Stimulated activated CD8-positive, alpha-beta memory T cell treated with anti-CD3 and anti-CD28 coated beads, Interleukin-4, amount 100 ng/mL, for 1 hour (primary cell): ENCODE measurements at places on chromosomes 4 and X.

DNA sequence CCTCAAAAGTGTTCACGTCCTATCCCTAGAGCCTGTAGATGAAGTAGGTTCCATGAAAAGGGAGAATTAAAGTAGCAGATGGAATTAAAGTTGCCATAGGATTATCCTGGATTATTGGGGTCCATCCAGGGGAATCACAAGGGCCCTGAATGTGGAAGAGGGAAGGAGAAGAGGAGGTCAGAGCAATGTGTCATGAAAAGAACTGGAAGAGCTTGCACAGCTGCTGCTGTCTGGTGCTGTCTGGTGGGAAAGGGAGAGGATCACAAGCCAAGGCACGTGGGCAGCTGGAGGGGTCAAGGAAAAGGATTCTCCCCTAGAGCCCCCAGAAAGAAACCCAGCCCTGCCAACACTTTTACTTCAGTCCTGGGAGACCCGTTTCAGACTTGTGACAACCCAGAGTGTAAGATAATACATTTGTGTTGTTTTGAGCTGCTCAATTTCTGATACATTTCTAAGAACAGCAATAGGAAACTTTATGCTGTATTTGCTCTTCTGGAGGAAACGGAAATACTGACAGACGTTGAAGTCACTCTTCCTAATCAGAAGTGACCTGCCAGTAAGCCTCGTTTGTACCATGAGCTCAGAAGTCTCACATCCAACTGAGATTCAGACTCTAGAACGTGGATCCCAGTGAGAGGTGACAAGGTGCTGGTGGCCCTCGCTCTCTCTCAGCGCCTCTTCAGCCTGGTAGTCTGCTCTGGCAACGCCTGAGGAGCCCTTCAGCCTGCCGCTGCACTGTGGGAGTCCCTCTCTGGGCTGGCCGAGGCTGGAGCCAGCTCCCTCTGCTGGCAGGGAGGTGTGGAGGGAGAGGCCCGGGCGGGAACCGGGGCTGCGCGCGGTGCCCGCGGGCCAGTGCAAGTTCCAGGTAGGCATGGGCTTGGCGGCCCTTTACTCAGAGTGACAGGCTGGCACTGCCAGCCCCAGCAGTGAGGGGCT, 34.7 kb upstream of the ENPP6 start:
- DNase-seq = no peak

GRCh38 chr4:32503241-32503640, 1783.1 kb downstream of the PCDH7 start:
- DNase-seq = no peak

GRCh38 chrX:31036895-31037294, 34.9 kb downstream of the FTHL17 start:
- no peak for DNase-seq

DNA sequence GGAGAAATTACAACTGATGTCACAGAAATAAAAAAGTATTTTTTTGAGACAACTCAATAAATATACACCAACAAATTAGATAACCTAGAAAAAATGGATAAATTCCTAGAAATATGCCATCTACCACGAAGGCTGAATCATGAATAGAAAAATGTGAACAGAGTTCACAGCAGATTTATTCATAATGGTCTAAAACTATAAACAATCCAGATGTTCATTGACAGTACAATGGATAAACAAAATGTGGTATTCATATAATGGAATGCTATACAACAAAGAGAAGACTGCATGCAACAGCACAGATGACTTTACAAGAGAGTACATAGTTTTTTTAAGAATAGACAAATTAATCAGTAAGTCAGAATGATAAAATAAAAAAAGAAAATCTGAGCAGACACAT, 55.2 kb downstream of the CLOCK start:
- no peak for DNase-seq

- no peak for DNase-seq
These were observed 225.3 kb upstream of the CXorf66 start for GRCh38 chrX:140190441-140191108.

DNA sequence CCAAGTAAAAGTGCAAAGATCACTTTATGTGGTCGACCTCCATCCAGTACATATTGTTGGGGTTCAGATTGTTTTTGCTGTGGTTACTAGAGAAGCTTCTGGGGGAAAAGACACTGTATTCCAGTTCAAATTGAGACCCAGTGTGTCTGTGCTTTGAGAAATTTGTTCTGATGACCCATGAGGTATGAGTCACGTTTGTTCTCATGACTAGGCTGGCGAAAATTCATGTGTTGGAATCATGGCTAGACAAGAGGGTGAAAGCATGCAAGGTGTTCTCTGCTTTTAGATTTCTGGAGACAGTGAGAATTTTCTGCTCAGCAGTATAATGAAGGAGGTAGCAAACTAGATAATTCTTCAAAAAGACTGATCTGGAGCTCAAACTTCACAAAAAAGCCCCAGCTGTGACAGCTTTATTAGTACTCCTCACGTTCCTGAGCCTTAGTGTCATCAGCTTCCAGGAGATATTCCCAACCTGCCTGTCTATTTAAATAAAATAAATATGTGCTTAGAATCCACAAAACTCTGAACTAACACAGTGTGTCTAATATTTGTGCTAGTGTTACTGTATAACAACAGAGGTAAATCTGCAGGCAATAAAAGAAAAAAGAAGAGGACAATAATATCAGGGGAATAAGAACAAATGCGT, 24.4 kb upstream of the FAM47B start:
- DNase-seq = no peak

DNA sequence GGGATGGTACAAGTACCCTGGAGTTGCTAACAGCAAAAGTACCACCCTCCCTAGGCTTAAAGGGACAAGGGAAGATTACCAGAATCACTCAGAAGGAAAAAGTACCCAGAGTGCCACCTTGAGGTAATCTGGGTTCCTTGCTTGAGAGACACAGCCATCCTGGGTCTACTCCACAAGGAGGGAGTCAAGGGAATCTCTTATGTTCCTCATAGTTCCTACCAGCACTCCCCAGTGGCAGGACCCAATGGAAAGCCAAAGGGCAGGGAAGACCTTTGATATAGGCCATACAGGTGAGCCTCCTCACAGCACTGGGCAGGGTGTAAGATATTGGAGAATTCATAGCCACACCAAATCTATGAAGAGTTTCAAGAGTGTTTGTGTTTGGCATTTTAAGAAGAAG, 5.7 kb downstream of the IL2 start:
- no peak for DNase-seq

DNA sequence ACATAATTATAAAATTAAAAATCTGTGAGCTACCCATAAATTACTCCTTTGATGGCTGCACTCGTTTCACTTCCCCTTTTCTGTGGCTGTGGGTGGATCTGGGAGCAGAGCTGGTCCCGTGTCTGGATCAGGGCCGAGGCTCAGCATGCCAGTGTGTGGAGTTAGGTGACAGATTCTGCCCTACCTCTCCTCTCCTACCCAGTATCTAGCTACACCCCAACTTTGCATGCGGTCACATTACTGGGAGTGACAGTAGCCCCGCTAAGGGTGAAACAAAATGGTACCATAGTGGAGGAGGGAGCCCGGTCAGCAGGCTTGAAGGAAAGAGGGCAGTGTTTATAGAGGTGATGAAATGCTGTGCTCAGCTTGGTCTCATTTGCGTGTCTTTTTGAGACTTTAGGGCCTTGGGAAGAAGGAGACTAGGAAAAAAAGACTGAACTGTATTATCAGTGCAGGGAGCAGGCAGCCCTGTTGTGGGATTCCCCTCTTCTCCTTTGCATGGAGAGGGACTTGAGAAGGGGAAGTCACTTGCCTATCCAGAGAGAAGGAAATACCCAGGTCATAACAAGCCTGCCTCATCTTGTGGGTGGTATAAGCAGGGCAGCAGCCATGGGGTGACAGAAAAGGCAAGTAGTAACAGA, 48.4 kb downstream of the ARHGAP10 start:
- DNase-seq = no peak

DNA sequence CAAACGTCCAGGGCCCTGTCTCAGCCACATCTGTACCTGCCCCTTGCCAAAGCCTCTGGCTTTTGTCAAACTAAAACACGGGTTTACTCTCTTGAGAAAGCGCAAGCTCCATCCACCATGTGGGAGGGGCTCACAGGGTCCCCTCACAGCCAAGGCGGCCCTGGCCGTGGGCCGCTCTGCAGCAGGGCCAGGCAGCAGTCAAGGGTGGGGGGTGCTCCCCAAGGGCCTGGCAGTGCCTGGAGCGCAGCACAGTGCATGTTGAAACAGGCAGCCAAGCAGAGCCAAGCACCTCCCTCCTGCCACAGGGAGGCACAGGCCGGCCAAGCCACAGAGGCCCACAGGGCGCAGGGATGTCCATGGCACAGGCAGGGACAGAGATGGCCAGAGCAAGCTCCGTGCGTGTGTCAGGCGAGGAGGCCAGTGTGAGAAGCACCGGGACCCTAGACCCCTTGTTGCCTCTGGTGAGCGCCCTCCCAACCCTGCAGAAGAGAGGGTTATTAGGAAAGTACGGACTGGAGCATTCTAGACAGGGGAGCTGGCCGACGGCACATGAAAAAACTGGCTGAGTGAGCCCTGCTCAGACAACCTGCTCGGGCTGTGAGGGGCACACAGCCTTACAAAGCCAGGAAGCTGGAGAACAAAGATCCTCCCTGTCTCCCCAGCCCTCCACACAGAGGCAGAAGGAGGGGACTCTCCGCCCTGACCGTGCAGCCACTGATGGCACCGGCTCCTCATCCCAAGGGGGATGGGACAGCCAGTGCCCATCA, 39.0 kb downstream of the FAM53A start:
- no peak for DNase-seq

GRCh38 chr4:48068182-48068581, 51.6 kb downstream of the NIPAL1 start:
- DNase-seq = no peak

DNA sequence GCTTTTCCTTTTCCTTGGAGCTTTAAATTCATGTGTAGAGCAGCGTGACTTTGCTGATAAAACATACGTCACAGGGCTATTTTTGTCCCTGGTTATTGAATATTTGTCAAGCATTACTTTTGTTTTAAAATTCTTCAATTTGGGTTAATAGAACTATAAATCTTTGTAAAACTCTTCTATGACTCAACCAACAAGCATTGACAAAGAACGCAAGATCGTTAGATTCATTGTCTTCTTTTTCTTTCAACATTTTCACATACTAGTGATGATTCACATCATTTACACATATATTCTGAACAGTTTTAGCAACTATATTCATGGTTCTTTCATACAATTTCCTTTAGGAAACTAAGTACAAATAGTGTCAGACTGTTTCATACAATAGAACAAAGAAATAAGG, 72.0 kb upstream of the GPM6A start:
- DNase-seq = no peak

GRCh38 chr4:159290321-159291030, 187.6 kb downstream of the RAPGEF2 start:
- DNase-seq = no peak

DNA sequence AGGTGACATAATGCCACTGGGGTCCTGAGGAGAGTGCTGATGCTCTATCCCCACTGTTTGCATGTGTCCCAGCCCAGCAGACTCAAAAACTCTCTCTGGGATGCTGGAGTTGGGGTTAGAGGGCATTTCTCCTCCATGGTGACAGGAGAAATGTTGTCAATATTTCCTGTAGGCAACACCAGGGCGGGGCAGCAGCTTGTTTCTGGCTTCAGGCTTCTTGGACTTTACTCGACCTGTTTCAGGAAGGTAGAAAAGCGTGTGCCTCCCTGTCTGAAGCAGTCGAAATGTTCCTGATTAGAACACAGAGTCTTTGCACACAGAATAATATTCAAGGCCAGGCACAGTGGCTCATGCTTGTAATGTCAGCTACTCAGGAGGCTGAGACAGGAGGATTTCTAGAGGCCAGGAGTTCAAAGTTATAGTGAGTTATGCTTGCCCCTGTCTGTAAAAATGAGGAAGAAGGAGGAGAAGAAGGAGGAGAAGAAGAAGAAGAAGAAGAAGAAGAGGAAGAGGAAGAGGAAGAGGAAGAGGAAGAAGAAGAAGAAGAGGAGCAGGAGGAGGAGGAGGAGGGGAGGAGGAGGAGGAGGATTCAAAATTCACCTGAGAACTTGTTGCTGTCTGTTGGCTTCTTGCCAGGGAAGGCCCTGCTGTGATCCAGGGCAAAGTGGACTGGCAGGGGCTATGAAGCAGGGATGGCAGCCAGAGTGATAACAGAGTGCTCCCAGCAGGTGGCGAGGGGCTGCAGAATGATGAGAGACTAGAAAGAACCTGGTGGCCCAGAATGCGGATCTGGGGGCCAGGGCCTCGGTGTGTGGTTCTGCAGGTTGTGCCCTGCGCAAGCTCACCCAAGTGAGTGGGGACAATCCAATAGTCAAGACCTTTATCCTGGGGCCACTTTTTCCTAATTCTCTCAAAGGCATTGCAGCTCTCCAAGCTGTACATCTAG, 82.9 kb downstream of the RTL5 start:
- no peak for DNase-seq

GRCh38 chr4:61425315-61425714, 225.2 kb downstream of the ADGRL3 start:
- no peak for DNase-seq

GRCh38 chr4:53813998-53814397, 222.7 kb upstream of the LNX1 start:
- DNase-seq = no peak

DNA sequence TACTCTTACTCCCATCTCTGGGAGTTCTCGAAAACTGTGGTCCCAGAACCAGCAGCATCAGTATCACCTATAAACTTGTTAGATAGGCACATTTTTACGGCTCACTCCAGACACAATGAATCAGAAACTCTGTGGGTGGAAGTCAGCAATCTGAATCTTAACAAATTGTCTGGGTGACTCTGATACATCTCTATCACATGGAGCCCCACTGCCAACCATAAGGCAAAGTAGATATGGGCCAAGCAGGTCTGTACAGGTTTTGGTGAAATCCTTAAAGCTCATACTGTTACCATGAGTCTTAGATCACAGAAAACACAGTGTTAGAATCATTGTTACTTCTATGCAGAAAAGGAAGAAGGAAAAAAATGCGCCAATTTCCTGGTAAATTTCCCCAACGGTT, 122.5 kb upstream of the HCCS start:
- DNase-seq = no peak

GRCh38 chr4:76219299-76220055, 5.9 kb upstream of the SCARB2 start:
- no peak for DNase-seq

DNA sequence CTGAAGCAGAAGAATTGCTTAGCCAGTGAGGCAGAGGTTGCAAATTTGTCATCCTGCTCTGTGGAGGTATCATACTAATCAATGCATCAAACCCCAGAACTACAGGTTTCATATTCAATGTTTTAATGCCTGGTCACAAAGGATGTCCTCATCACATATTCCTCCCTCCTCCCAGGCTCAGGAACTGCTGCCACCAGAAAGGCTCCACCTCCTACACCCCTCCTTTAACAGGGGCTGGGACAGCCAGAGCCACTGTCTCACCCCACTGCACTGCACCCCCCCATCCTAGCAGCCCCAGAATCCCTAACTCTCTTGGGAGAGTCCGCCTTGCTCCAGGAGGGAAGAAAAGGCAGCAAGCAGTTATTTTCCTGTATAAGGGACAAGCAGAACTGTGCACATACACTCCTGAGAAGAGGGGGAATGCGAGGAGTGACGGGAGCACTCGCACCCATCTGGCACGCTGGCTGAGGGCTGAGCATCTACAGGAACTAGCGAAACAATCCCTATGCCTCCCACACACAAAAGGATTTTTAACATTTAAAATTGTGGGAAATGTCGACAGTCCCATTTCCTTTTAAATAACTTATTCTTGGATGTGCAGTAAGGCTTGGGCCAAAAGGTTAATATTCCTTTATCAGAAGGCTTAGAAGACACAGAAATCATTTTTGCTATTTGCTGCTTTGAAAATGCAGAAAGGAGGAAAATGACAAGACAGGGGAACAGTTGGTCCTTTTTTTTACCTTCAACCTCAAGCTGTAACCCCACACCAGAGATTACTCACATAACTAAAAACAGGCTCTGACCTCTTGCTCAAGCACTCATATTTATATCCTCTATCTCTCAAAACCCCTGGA, 27.8 kb downstream of the CD99L2 start:
- DNase-seq = no peak

GRCh38 chrX:103343105-103343504, 13.1 kb downstream of the TCEAL7 start:
- DNase-seq = peak; percentile 5
